ENCODE measurements at places on chromosomes 13 and 19. TPM values are rescaled to one million over a fixed set of nuclear protein-coding genes. Genes with fewer than 3 reads are reported as not detected.

Gene SLC46A3
- 48.5 TPM for total RNA-seq

Gene FBN3
- 9.4 TPM for total RNA-seq

Gene GJA3
- 0.16 TPM for total RNA-seq

Gene KCTD12
- 70.5 TPM for total RNA-seq

Gene GPR183
- total RNA-seq: 5.2 TPM

Gene SHISA7
- not detected for total RNA-seq

Gene C19orf85
- total RNA-seq: not detected

Gene COMP
- 2.8 TPM for total RNA-seq

Gene PROZ
- total RNA-seq: 5.4 TPM

Gene RFPL4AL1
- not detected for total RNA-seq

Gene ADGRL1
- 16.9 TPM for total RNA-seq

Gene TEKTIP1
- total RNA-seq: not detected

Gene LYPD3
- total RNA-seq: 4.6 TPM

Gene EFNA2
- 11.0 TPM for total RNA-seq

Gene CLEC4G
- total RNA-seq: not detected

Gene SHD
- not detected for total RNA-seq

Gene LIM2
- not detected for total RNA-seq
